ENCODE measurements at places on chromosomes 7 and 10.

- DNase-seq, result no peak
These were observed 4.8 kb upstream of the PDE1C start for GRCh38 chr7:32074787-32075585.

DNA sequence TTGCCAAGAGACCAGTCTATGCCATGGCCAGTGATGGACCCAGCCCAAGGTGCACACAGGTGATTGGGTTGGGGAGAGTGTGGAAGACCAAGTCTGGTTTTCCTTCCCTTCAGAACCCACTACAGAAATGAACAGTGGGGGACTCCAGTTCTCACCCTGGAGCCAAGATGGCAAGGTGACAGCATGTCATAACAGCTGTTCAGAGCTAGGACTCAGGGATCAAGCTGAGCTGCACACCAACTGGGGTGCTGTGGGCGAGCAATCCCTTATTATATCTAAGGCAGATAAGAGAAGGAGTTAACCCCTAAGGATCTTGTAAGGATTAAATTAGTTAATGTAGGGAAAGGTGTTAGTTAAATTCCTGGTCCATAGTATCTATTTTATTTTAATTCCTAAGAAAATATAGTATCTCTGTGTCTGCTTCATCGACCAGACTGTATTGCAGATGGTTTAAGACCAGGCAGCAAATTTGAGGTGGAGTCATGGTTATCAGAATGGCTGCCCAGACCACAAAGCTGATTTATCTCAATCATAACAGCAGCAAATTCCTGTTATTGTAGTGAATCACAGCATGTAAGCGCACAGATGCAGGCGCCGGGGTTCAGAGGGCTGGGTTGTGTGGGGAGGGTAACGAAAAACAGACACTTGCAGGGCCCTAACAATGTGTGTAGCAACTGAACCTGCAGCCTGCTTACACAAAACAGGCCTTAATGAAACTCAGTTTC is 208.7 kb upstream of the ZNF32 start:
- no peak for DNase-seq

DNA sequence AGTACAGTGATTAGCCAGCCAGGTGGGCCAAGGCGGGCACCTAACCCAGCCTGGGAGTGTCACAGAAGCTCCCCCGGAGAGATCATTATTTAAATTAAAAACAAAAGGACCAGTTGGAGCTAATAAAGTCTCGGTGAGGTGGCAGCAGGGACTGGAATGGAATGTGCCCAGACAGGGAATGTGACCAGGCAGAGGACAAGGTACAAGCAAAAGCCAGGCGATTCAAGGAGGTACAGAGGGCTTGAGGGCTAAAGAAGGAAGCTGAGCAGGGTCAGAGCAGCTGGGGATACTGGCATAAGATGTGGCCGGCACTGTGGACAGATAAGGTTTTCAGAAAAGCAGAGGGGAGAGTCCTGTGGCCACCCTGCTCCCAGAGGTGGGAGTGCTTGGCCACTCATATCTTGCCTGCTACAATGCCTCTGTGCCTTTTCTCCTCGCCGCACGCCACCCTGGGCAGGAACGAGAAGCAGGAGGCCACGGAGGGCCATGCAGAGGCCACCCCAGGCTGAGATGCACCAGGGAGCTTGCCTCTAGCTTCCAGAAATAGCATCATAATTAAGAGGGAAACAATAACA is 13.2 kb downstream of the TMEM273 start:
- no peak for DNase-seq

GRCh38 chr7:137981175-137981574 is 20.7 kb downstream of the CREB3L2 start:
- no peak for DNase-seq

GRCh38 chr10:3350205-3350604 is 177.6 kb upstream of the PITRM1 start:
- no peak for DNase-seq

DNA sequence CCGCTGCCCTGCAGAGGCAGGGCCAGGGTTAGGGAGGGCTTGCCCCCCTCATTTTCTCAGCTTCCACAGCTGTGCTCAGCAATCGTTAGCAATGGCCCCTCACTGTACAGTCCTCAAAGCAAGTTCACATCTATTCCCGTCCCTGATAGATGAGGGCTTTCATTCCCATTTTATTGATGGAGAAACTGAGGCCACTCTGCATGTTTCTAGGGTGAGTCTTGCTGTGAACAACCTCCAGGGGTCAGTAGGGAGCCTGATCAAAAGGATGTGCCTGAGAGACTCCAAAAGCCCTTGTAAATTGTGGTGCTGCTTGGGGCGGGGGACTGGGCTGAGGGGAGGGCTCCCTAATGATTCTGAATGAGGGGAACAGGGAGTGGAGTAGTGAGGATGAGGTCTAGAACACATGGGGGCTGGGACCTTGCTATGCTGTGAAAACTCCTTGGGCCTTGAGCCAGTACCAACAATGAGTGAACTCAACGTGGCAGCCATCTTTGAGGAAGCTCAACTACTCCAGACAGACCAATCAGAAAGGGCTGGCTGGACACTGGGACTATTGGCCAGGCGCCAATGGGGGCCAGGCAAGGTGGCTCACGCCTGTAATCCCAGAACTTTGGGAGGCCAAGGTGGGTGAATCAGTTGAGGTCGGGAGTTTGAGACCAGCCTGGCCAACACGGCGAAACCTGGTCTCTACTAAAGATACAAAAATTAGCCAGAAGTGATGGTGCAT is 6.7 kb upstream of the GRIFIN start:
- DNase-seq, result no peak

GRCh38 chr10:49539320-49539885 is 482 bp upstream of the ERCC6 start:
- peak; percentile 13 for DNase-seq

All from suppressor macrophage treated with lipopolysaccharide for 4 hours (primary cell).